ENCODE measurements at places on chromosomes 7 and 10.

- DNase-seq = no peak
Measured at GRCh38 chr7:7276161-7276560, 93.8 kb downstream of the C1GALT1 start.

GRCh38 chr7:26594553-26594952 lies 269.8 kb downstream of the SKAP2 start:
- DNase-seq = no peak

GRCh38 chr10:121260377-121260776 lies 337.9 kb downstream of the FGFR2 start:
- DNase-seq = no peak

DNA sequence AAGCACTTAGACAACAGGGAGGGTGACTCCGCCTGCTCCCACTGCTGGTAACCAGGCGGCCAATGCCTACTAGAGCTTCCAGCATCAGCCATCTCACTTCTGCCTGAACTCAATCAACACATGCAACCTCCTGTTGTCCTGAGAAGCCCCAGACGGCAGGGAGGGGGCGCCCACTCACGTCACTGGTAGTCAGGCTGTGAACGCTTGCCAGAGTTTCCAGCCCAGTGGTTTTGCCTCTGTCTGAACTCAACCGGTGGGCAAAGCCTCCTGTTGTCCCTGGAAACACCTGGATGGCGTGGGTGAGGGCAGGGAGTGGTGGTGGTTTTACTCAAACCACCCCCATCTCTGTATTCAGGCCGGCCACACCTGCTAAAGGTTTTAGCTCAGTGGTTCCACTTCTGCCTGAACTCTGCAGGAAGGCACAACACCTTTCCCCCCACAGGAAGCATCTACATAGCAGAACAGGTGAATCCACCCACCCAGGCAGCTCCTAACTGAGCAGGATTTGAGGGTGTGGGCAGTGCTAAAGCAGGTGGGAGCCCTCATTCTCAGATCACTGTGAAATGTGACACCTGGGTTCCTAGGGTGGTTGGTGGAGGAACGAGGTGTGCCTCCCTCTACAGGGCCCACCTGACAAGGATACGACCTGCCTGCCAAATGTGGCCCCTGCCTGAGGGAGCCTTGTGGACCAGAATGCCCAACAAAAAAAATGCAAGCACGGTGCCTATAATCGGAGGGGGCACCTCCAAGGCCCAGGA lies 563.0 kb upstream of the SEMA3D start:
- DNase-seq = no peak

DNA sequence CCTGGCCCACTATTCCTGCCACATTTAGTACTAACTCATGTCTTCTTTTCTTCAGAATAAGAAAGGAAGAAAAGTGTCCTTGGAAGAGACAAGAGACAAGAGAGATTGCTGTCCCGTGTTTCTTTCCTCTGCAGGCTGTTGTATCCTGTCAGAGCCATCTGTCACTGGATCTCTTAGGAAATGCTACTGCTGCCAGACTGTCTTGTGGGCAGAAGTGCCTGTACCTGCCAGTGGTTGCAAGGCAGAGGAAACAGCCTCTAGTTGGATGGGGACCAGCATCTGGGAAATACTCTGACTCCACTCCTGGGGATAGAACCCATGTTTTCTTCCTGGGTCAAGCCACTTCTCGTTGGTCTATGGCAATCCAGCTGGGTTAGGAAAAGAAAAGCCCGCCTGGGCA lies 16.7 kb upstream of the MAP3K8 start:
- no peak for DNase-seq

GRCh38 chr7:15647309-15647708 lies 39.2 kb downstream of the MEOX2 start:
- no peak for DNase-seq

DNA sequence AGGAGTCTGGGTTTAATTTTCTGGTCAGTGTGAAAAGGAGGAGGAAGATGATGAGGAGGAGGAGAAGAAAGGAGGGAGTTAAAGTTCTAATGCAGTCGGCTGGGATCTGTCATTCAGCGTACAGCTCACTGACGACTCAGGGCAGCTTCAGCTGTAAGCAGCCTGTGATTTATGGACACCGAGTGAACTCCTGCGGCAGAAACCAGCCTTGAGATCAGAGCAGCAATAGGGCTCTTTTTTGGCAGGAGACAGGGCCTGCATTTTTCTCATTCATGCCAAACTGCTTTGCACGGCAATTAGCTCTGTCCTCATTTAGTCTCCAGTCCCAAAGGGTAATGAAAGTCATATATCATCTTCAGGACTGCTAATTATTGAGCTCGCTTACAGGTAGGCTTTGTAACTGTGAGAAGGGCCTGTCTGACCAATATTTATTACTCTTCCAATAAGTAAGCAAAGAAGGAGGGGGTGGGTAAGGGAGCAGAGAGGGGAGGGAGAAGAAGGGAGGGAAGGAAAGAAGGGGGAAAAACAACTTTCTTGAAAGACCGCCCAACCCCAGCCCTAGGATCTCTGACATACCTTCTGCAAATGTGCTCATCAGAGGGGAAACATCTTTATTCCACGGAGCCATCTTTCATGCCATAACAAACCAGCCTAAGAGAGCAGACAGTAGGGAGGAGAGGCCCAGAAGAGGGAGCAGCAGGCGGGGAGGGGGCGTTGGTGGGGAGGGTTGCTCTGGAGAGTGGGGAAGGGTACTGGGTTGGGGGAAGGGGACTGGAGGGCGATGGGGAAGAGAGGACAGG lies 48.1 kb upstream of the COMTD1 start:
- no peak for DNase-seq

GRCh38 chr7:79434098-79434497 lies 19.4 kb downstream of the MAGI2 start:
- DNase-seq = no peak

DNA sequence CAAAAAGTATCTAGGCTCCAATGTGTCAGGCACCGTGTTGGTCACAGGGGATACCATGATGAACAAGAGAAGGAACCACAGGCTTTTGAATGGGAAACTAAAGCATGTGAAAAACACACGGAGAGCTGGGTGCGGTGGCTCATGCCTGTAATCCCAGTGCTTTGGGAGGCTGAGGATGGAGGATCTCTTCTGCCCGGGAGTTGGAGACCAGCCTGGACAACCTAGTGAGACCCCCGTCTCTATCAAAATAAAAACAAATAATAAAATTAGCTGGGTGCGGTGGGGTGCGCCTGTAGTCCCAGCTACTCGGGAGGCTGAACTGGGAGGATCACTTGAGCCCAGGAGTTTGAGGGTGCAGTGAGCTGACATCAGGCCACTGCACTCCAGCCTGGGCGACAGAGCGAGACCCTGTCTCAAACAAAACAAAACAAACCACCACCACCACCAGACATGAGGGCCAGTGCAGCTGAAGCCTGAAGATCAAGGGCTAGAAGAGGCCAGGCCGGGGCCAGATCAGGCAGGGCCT lies 611 bp upstream of the COPS6 start:
- DNase-seq = no peak

GRCh38 chr10:92688927-92689662 lies 660 bp upstream of the HHEX start:
- no peak for DNase-seq

Measured in cortex of kidney (tissue), 1 donor.